ENCODE measurements at places on chromosomes 5 and 9.

DNA sequence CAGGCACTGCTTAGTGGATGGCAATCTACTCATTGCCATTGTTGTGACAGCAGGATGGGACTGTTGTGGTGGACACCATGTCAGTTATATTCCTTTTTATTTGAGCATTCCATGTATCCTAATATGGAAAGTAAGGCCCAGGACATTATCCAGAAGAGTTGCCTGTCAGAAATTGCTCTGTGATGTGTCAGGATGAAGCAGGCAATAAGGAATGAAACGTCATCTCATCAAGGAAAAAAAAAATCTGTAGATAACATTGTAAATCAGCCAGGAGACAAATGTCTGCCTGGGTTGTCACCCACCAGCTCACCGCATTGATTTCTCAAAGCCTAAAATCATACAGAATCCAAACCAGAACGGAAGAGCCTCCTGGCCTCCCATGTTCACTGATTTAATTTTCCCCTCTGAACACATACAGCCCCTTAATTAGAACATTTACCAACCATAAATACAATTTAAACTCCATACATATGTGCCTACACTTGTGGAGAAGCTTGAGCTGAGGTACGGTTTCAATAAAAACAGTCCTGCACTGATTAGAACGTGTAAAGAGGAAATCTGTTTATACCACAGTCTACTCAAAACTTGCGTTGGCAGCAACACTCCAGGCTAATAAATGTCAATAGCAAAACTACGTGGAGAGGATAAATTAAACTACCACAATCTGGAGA, 73.9 kb downstream of the FOXD1 start:
- no peak for DNase-seq

- no peak for DNase-seq
These were observed 468.5 kb downstream of the NFIB start for GRCh38 chr9:13845460-13845859.

DNA sequence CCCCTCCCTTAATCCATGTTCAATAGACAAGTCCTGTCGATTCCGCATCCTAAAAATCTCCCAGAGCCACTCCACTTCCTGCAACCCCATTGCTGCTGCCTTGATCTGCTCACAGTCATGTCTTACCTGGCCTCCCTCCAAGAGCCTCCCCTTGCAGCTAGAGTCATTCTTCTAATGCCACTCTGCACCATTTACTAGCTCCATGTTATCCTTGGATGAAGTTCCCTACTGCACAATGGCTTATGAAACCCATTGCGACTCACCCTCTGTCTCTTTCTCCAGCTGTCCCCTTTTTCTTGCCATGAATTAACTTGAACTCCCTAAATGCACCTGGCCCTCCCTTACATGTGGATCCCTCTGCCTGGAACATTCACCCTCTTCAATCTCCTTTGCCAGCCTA, 39.5 kb downstream of the MEGF10 start:
- no peak for DNase-seq

DNA sequence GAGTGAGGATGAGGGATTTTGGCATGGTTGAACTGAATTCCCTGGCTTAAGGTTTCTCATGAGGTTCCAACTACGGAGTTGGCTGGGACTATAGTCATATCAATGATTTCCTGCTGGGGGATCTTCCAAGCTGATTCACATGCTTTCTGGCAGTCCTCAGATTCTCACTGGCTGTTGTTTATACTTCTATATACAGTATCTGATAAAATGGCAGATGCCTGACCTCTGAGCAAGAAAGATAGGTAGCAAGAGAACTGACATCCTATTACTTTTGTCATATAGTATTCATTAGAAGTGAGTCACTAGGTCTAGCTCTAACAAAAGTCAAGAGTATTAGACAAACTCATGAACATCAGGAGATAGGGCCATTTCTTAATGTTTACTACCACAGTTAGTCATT, 440.9 kb upstream of the EDIL3 start:
- no peak for DNase-seq

DNA sequence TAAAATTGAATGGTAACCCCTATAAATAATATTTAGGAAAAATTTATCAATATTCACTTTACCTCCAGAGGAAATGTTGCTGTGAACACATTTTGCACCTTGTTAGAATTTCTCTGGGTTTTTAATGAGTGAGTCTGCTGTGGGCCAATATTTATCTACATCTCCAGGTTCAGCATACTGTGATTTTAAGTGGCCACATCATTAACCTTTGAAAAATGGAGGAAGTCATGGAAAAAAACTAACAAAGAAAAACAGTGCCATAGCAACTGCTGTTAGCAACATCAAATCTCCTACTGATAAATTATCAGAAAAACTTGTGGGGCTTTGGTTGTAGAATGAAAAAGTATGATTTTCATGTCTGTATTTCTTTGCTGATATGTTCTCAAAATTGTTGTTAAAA, 55.0 kb downstream of the CD180 start:
- DNase-seq: no peak

DNA sequence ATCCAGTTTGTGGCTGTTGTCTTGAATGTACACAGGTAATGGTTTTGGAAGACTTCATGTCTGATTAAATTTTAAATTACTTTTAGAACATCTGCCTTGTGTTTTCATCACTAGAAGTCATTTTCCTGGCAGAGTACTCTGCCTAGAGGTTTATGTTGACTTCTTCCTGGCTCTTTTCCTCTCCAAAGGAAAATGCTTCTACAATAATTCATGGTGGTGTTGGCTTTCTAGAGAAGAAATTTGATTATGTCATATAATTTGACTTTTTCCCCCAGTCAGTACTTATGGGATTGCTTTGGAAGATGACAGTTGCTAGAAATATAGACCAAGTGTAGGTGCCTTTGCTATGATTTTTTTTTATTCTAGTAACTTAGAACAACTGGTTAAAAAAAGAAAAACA, 46.8 kb downstream of the F2RL2 start:
- DNase-seq: no peak

DNA sequence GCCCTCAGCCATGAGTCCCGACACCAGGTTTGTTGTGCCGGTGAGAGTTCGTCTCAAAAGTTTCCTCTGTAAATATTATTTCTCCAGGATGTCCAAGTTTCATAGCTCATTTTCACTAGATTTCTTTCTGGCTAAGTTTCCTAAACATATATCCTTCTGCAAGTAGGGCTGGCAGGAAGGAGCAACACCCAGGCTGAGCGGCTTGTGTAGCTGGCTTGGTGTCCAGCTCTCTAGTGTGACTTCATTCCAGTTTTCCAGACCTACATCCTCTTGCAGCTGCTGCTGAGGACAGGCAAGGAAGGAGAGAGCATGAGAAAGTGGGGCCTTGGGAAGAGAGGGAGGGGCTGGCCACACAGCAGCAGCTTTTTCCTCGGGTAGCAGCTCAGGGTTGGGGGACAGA, 80.3 kb downstream of the FGF1 start:
- no peak for DNase-seq

DNA sequence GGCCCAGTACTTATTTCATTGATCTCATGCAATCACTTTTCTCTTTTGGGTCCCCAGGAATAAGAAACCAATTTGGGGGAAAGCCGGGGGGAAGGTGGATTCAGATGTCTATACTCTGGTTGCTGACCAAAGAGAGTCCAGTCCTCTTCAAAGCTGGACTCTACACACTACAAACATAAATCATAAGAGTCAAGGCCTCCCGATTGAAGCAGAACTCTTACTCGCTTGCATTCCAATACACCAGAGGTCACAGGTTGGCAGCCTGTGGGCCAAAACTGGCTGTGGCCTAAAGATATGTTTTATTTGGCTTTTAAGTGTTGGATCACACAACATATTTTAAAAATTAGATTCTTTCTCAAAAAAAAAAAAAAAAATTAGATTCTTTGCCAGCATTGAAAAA, 311.4 kb upstream of the MSX2 start:
- DNase-seq: no peak

- DNase-seq: no peak
These were observed 62.3 kb downstream of the NIPSNAP3B start for GRCh38 chr9:104826079-104826775.

- DNase-seq: peak; percentile 67
These were observed 174.5 kb upstream of the MAP3K1 start for GRCh38 chr5:56640763-56641406.
